ENCODE measurements at places on chromosomes 6 and 20. TPM values are rescaled to one million over a fixed set of nuclear protein-coding genes. Genes with fewer than 3 reads are reported as not detected.

VSX1 gene
- not detected for total RNA-seq

GRCh38 chr6:137171824-137172733 lies 1.4 kb downstream of the IL22RA2 start:
- no peak for ATAC-seq

GRCh38 chr6:69917834-69918233 lies 51.5 kb downstream of the COL19A1 start:
- ATAC-seq, result peak; percentile 75

MYLK4 gene
- total RNA-seq, result 0.84 TPM

DNA sequence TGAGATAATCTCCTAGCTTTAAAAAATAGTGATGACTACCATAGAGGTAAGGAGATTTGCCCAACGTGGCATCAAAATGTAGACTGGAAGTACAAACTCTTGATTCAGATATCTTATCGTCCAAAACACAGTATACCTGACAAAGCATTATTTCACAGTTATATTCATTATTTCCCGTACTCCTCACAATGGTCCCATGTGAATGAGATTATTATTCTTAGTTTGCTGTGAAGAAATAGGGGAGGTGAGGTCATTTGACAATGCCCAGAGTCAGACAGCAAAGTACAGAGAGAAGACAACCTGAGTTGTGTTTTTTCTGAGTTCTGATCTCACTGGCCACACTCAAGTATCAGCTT lies 1.2 kb upstream of the TFB1M start:
- ATAC-seq, result no peak

- peak; percentile 67 for ATAC-seq
These were observed 10.3 kb upstream of the PRSS16 start for GRCh38 chr6:27237089-27237803.
